ENCODE measurements at places on chromosomes 1 and 21. TPM values are rescaled to one million over a fixed set of nuclear protein-coding genes. Genes with fewer than 3 reads are reported as not detected.

RCAN1 gene
- total RNA-seq: 57.7 TPM

AQP10 gene
- not detected for total RNA-seq

CLCA2 gene
- 0.44 TPM for total RNA-seq

SYT14 gene
- total RNA-seq: 1.8 TPM

LPAR3 gene
- total RNA-seq: 16.0 TPM

SLC6A17 gene
- not detected for total RNA-seq

SLAMF9 gene
- not detected for total RNA-seq

IL19 gene
- 1.8 TPM for total RNA-seq

PBX1 gene
- total RNA-seq: 36.5 TPM
